ENCODE measurements at places on chromosomes 6 and 20.

DNA sequence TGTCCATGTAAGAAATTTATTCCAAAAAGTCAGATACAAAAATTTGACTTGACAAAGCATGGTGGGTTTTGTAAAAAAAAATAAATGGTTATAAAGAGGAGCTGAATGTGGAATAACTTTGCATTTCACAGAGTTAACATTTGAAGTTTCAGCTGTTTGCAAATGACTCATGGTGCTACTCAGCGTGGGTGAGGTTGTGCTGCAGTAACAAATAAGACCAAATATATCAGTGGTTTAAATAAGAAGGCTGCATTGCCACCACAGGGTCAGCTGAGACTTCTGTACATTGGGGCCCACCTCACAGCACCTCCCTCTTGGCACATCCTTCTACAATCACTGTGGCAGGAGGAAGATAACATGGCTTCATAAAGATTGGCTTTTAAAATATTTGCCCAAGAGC, 272.5 kb upstream of the SULF2 start:
- DNase-seq, result no peak

- DNase-seq, result no peak
Observed at GRCh38 chr6:106820412-106820852, 154.1 kb downstream of the CD24 start.

- no peak for DNase-seq
Observed at GRCh38 chr20:46582648-46583047, 32.2 kb upstream of the OCSTAMP start.

- no peak for DNase-seq
Observed at GRCh38 chr20:62977613-62978560, 25.4 kb downstream of the SLC17A9 start.

DNA sequence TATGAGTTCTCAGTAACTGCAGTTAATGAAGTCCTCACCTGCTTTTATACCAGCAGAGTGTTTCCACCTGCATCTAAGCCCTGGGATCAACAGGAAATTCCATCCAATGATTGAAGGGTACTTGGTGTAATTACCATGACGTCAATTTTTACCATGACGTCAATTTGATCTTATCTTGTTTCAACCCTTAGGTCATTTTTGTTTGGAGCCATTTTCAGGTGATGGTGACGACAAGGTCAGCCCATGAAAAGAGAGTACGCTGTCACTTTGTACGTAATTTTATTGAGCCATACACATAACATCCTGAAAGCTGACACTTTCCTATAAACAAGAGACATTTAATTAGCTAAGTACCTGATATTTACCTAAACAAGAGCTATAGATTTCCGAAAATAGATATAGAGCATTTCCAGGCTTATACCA, at the start of gene CGA:
CGA (minus strand) TSS at position 20 of the 423 bp plus-strand sequence. CDS start 6,906 bp downstream, outside the sequence.
- no peak for DNase-seq

GRCh38 chr6:100173211-100173610, 179.2 kb upstream of the MCHR2 start:
- no peak for DNase-seq

GRCh38 chr6:20604159-20604558, 69.9 kb downstream of the CDKAL1 start:
- DNase-seq, result no peak

- DNase-seq, result peak; percentile 55
Observed at GRCh38 chr6:109690373-109690736, 647 bp downstream of the AK9 start.
